A549 treated with DMSO at 1 μM for 4 hours (cell line): ENCODE measurements at places on chromosomes 11 and 22. TPM values are rescaled to one million over a fixed set of nuclear protein-coding genes. Genes with fewer than 3 reads are reported as not detected.

The POTEH gene
- total RNA-seq: not detected in 5 replicates

The MPEG1 gene
- not detected in 5 replicates for total RNA-seq

The CAVIN3 gene
- total RNA-seq: 24.7 to 34.0 TPM (median 26.6 TPM) in 5 replicates

The TMA7B gene
- not detected in 5 replicates for total RNA-seq
